Epithelial cell of umbilical artery (primary cell): ENCODE measurements at places on chromosomes 1 and 21. TPM values are rescaled to one million over a fixed set of nuclear protein-coding genes. Genes with fewer than 3 reads are reported as not detected.

Gene CLEC20A
- not detected in 2 replicates for total RNA-seq

Gene OR2G6
- not detected in 2 replicates for total RNA-seq

Gene PYCR2
- 37.7 and 46.8 TPM in 2 replicates for total RNA-seq

Gene ZYG11A
- total RNA-seq: 0.65 and 0.91 TPM in 2 replicates

Gene KCNT2
- under 0.01 and 0.91 TPM in 2 replicates for total RNA-seq

Gene PDZK1
- total RNA-seq: not detected in 2 replicates

Gene SPRR2E
- not detected in 2 replicates for total RNA-seq

Gene HES2
- total RNA-seq: 10.0 and 59.4 TPM in 2 replicates

Gene GNPAT
- total RNA-seq: 53.6 and 62.5 TPM in 2 replicates

Gene CSF3R
- total RNA-seq: not detected in 2 replicates

Gene STYXL2
- total RNA-seq: not detected in 2 replicates

Gene TRPM2
- total RNA-seq: not detected in 2 replicates

Gene OPRD1
- not detected in 2 replicates for total RNA-seq

Gene ADAMTS5
- total RNA-seq: under 0.01 TPM in 2 replicates

Gene SMYD3
- total RNA-seq: 24.8 and 31.5 TPM in 2 replicates

Gene CASQ2
- total RNA-seq: not detected in 2 replicates

Gene SDC3
- total RNA-seq: 4.5 and 5.2 TPM in 2 replicates

Gene GBP3
- total RNA-seq: 7.9 and 8.4 TPM in 2 replicates

Gene LEFTY1
- under 0.01 TPM in 1 of 2 replicates, not detected in the other for total RNA-seq

Gene EFNA3
- total RNA-seq: 0.76 and 0.97 TPM in 2 replicates
